ENCODE measurements at places on chromosomes 12 and 14.

- no peak for DNase-seq
These were observed 43.2 kb downstream of the IRAK3 start for GRCh38 chr12:66232263-66232662.

DNA sequence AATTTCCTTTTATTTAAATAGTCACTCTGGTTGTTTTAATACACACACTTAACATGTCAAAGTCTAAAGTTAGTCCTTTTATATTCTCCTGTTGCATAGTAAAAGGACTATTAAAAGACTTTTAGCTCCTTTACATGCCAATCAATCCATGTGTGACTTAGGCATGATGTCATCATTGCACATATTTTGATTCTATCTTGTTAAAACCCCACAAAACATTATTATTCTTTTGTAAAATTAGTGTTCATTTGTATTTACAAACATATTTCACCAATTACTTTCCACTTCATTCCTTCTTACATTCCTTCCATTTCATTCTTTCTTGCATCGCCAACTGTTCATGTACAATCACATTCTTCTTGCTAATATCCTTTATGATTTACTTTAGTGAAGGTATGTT, 39.6 kb downstream of the TC2N start:
- no peak for DNase-seq

GRCh38 chr14:28966416-28967233, 200.0 kb downstream of the FOXG1 start:
- no peak for DNase-seq

GRCh38 chr14:69848903-69849391, 30.3 kb upstream of the SMOC1 start:
- no peak for DNase-seq

- no peak for DNase-seq
These were observed 59.3 kb upstream of the SLC24A4 start for GRCh38 chr14:92263681-92264080.

- no peak for DNase-seq
These were observed 336.8 kb downstream of the NAV3 start for GRCh38 chr12:78167510-78167909.

- DNase-seq: no peak
These were observed 17.5 kb downstream of the AQP6 start for GRCh38 chr12:49990273-49990672.

DNA sequence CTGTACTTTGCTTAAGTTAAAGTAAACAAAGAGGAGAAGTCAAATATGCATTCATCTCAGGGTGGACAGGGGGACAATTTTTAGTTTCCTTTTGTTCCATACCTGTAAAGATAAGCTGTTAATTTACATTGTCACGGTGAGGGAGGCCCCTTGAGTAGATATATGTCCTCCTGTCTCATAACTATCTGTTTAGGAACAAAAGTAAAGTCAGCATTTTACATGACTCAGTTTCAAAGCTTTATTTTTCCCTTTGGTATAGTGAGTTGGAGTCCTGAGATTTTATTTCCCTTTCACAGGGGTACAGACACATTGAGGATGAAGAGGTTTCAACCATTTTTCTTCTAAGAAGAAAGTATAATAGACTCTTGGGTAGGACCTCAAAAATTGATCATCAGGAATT, 50.1 kb downstream of the TESPA1 start:
- DNase-seq: no peak

- DNase-seq: no peak
These were observed 1206.0 kb upstream of the FLRT2 start for GRCh38 chr14:84323978-84324377.

DNA sequence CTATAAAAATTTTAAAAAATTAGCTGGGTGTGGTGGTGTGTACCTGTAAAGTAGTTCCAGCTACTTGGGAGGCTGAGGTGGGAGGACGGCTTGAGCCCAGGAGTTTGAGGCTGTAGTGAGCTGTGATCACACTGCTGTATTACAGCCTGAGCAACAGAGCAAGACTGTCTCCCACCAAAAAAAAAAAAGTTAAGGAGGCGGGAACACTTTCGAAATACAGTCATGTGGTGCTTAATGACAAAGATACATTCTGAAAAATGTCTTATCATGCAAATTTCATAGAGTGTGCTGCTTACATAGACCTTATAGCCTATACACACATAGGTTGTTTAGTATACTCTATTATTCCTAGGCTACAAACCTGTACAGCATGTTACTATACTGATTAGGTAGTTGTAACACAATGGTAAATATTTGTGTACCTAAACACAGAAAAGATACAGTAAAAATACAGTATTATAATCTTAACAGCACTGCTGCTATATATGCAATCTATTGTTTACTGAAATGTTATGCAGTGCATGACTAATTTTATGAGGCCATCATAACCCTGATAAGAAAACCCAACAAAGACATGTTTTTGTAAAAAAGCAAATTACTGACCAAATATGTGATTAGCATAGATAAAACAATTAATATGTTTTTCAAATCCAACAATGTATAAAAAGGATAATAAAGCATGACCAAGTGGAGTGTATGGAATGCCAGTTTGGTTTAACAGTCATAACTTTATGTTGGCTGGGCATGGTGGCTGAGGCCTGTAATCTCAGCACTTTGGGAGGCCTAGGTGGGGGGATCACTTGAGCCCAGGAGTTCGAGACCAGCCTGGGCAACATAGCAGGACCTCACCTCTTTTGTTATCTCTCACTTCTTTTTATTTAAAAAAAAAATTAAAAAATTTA, 11.4 kb downstream of the EIF2S1 start:
- no peak for DNase-seq

- DNase-seq: no peak
These were observed 22.1 kb downstream of the OR10P1 start for GRCh38 chr12:55658635-55659391.

- DNase-seq: no peak
These were observed 190.2 kb upstream of the CNOT2 start for GRCh38 chr12:70052931-70053497.

DNA sequence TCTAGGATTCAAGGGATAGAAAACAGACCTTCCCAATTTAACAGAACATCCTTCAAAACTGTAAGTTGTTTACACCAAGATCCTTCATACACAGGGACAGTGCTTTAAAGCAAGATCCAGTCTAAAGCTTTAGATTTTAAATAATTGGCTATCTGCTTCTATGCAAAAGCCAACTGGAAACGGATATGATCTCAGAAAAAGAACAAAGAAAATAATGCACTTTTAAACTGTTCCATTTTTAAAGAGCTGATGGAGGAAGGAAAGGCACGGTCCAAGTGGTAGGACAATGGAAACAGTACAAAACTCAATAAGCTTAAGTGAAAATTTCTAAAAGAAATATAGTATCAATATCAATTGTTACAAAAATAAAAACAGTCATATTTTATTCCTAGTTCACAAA, 27.7 kb downstream of the LRP6 start:
- no peak for DNase-seq
